ENCODE measurements at places on chromosomes 12 and 14. TPM values are rescaled to one million over a fixed set of nuclear protein-coding genes. Genes with fewer than 3 reads are reported as not detected.

GRCh38 chr14:68814539-68815297 lies 21.9 kb upstream of the ZFP36L1 start:
- DNase-seq, result peak; percentile 87

GRCh38 chr14:91985008-91985407 lies 37.5 kb upstream of the FBLN5 start:
- no peak for DNase-seq

GPR84 gene
- polyA plus RNA-seq, result 1.5 TPM

SIX6 gene
- polyA plus RNA-seq, result not detected

RHEBL1 gene
- polyA plus RNA-seq, result 2.2 TPM
